ENCODE measurements at places on chromosomes 12 and 14.

DNA sequence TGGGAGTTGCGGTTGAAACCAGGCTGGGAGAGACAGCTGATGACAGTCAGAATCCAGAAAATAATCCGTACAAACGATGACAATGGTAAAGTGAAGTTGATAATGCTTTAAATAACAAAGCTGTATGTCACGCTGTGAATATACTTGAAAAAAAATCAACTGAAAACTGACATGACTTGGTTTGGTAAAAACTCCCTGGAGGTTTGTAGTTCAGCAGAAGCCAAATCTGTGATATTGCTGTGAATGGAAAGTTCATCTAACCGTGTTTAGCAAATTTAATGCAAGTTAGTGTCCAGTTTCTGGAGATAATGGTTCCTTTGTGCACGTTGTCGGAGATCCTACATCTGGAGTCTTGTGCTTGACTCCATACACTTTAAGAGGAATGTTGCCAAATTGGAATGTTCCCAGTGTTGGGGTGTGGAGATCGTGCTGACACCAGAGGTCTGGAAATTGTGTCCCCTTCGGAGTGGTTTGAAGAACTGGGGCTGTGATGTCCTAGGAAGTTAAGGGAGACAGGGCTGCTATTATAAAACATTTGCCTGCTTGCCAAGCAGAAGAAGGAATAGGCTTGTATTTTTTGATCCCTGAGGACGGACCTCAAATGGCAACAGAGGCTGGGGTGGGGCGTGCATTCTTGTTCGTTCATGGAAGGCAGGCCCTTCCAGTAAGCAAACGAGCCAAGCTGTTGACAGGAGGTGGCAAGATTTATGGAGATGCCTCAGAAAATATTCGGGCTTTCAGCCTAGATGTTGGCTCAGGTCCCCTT lies 30.6 kb downstream of the PPFIBP1 start:
- DNase-seq = no peak

DNA sequence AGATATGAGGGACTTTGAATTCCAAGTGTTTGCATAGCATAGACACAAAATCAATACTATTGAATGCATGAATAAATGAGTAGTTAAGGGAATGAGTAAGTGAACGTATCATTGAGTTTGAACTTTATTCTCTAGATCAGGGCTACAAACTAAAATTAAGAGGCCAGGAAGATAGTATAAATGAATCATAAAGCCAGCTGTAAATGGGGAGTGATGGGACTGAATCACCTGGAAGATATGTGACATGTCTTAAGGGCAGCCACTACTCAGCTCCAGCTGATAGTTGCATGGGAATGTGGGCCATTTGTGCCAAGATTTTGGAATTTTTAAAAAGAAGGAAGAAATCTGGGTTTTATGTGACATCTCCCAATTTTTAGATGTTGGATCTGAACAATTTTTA lies 229.9 kb downstream of the AKAP6 start:
- DNase-seq = no peak

GRCh38 chr14:57611555-57612075 lies 118.0 kb upstream of the CCDC198 start:
- DNase-seq = no peak

GRCh38 chr12:91093341-91093740 lies 18.0 kb downstream of the LUM start:
- DNase-seq = no peak

- no peak for DNase-seq
These were observed 98.8 kb downstream of the AKAP6 start for GRCh38 chr14:32427726-32428528.

- no peak for DNase-seq
These were observed 55.4 kb downstream of the GALNT9 start for GRCh38 chr12:132273992-132274334.

GRCh38 chr12:4572680-4573079 lies 10.7 kb downstream of the DYRK4 start:
- DNase-seq = no peak

DNA sequence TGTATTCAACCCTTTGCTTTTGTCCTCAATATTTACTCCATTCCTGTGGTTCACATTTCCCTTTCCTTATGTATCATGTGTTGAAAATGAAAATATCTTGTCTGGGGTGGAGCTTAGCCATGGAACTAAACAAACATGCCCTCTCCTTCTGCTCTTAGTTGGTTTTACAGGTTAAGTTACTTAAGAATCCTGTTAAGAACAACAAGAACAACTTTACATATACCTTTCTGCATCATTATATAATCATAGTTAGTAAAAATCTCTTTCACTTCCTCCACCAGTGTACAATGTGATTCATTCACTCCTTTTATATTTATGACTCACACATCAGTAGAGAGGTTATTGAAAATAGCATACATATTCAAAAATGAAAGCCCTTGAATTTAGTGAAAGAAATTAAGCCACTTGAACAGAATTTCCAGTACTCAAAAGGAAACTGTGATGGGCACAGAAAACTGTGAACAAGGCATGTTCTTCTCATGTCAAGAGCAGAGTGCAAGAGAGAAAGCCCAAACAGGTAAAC lies 307.7 kb downstream of the CCDC91 start:
- peak; percentile 12 for DNase-seq

DNA sequence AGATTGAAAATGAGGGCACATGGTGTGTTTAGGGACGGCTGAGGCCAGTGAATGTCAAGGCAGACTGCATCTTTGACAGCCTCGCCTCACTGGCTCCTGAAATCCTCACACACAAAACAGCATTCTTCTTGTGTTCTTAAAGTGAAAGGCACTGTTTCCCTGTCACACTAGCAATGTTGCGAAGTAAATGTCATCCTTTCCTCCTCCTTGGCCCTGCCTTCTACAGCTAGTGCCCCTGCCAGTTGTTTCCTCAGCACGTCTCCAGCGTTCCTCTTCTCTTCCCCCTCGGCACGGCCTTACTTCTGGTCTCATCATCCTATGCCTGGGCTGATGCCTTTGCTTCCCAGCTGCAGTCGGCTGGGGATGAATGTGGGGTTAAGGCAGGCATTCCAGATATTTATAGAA lies 129.4 kb upstream of the DNM1L start:
- DNase-seq = no peak

GRCh38 chr12:67759829-67760228 lies 111.3 kb downstream of the DYRK2 start:
- no peak for DNase-seq

- DNase-seq = no peak
These were observed 86.5 kb downstream of the SLC25A47 start for GRCh38 chr14:100409651-100410050.

GRCh38 chr12:122747224-122748135 lies 5.1 kb upstream of the DENR start:
- no peak for DNase-seq

DNA sequence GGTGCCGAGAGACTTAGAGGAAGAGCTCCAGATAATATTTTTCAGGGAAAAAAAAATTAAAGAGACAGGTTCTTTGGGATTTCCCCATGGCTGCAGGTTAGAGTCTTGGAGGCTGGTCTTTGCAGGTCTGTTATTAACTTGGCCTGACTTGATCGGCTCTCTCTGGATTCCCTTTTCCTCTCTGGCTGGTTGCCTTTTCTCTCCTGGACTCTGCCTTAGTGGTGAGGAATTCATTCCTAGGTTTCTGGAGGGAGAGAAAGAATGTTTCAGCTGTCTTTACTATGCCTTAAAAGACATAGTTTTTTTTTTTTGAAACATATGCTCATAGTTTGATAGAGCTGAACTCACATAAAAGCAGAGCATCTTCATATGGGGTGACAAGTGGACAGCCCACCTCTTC lies 336.3 kb downstream of the BMP4 start:
- no peak for DNase-seq

GRCh38 chr12:106045251-106045674 lies 93.5 kb downstream of the NUAK1 start:
- no peak for DNase-seq

DNA sequence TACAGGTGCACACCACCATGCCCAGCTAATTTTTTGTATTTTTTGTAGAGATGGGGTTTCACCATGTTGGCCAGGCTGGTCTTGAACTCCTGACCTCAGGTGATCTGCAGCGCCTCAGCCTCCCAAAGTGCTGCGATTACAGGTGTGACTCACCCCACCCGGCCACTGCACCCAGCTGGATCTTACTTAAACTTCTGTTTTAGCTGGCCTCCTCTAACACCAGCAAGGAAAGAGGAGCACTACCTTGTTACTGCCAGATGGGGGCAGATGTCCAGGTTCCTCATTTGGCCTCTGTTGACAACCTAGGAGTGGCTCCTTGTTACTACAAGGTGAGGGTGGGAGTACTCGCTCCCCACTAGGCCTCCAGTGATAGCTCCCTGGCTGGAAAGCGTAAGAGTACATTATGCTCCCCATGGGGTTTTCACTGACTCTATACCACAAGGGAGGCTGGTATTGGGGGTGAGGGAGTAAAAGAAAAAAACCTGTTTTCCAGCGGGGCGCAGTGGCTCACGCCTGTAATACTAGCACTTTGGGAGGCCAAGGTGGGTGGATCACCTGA lies 13.2 kb upstream of the ARF6 start:
- DNase-seq = peak; percentile 56

GRCh38 chr14:76424359-76424758 lies 48.4 kb downstream of the ESRRB start:
- no peak for DNase-seq

- DNase-seq = no peak
These were observed 174.6 kb upstream of the C14orf180 start for GRCh38 chr14:104404922-104405321.

GRCh38 chr14:72558721-72559120 lies 335.2 kb downstream of the DPF3 start:
- DNase-seq = no peak

- no peak for DNase-seq
These were observed 166.7 kb downstream of the RAD51B start for GRCh38 chr14:67986131-67986841.

DNA sequence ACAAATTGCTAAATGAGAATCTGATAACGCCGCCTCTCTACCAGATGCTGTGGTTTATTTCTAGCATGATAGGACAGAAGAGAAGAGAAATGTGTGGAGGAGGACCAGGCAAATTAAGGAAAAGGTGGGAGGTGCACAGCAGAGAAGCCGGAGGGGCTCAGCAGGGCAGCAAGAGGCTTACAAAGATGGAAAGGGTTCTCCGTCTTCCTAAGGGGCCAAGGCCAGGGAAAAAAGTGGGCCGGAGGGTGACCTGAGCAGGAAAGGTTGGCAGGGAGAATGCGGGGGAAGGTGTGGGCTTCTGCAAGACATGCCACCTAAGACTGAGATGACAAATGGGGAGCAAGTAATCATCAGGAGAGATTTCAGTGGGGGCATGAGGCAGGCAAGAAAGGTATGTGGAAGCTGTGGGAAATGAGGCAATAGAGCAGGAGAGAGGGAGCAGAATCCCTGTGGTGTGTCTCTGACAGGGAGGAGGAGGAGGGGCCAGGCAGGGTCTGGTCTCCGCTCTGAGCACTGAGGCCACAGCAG lies 18.7 kb downstream of the MANSC1 start:
- DNase-seq = no peak

DNA sequence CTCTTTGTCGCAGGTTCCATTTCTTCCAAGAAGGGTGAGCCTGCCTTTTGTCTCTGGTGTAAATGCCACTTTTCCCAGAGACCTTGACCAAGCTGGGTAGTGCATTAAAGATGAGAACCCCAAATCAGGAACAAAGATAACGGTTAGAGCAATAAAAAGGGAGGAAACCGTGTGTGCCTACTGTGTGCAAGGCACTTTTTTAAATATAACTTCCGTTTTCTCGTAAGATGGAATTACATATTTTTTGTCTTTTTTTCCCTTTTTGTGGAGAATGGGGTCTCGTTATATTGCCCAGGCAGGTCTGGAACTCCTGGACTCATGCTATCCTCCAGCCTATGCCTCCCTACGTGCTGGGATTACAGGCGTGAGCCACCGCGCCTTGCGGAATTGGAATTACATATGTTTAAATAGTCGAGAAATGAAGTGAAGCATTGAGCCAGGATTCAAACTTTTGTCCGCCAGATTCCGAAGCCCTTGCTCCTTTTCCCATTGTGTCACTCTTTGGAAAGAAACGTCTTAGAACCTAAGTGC lies 506 bp upstream of the NABP2 start:
- peak; percentile 10 for DNase-seq

DNA sequence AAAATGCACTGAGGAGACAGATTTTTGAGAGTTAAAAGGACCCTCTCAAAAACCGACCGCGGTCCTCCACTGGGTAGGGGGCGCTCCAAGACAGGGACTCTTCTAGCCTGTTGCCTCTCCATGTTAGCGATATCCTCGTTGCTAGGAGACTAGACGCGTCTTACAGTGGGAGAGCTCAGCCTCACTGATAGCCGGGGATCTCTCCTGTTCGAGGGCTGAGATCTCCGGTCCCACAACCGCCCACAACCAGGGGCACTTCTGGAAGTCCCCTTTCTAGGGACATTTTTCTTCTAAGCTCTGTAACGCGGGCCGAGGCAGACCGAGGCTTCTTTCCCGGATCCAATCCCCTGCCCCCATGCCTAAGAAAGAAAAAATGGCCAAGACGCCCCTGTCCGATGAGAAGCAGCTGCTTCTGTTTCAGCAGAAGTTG lies 21.3 kb downstream of the FKBP11 start:
- peak; percentile 80 for DNase-seq

GRCh38 chr12:75116646-75117198 lies 92.9 kb downstream of the KCNC2 start:
- no peak for DNase-seq

DNA sequence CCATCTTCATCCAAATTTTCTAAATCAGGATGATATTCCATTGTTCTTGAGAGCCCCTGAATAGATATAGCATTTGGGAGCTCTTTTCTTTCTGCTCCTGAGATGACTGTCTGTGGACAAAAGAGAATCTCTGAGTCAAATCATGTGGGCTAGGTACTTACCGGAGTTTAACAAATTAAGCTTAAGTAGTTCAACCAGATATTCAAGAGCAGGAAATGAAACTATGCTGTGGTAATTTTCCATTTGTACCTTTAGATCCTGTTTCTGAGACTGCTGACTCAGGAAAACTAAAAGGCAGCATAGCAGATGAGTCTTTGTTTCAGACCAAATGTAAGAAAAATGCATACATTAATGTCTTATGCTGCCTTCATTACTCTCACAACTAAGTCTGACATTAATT lies at the start of gene CLEC7A:
Gene CLEC7A (minus strand): TSS at position 158 of the 400 bp plus-strand sequence. CDS start 117 bp downstream, at position 41.
- DNase-seq = peak; percentile 49

DNA sequence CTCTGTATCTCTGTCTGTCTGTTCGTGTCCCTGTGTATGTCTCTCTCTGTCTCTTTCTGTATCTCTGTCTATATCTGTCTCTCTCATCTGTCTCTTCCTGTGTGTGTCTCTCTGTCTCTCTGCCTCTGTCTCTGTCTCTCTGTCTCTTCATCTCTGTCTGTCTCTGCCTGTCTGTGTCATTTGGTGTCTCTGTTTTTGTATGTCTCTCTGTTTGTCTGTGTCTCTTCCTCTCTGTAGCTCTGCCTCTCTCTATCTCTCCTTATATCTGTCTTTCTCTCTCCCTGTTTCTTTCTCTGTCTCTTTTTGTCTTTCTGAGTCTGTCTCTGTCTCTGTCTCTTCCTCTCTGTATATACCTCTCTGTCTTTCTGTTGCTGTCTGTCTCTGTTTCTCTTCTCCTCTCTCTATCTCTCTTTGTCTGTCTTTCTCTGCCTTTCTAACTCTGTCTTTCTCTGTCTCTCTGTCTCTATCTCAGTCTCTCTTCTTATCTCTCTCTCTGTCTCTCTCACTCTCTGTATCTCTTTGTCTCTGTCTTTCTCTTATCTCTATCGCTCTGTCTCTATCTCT lies 50.2 kb downstream of the TMEM121 start:
- DNase-seq = no peak

Measured in GM13977 (cell line).